ENCODE measurements at places on chromosomes 3 and 15.

DNA sequence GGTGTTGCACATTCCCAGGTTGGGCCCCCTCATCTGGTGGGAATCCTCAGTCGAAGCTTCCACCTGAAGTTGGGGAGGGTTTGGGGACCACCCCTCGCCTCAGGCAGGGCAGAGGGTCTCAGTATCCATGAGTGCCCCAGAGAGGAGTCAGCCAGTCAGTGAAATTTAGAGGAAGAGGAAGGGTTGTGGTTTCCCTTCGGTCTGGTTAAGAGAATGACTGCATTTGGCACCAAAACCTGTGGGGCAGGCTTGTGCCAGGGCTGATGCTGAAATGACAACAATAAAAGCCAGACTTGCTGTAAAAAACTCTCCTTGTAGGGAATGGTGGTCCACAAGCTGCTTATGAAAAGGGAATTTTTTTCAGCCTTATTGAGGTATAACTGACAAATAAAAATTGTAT is 22.6 kb downstream of the LMCD1 start:
- DNase-seq: no peak

DNA sequence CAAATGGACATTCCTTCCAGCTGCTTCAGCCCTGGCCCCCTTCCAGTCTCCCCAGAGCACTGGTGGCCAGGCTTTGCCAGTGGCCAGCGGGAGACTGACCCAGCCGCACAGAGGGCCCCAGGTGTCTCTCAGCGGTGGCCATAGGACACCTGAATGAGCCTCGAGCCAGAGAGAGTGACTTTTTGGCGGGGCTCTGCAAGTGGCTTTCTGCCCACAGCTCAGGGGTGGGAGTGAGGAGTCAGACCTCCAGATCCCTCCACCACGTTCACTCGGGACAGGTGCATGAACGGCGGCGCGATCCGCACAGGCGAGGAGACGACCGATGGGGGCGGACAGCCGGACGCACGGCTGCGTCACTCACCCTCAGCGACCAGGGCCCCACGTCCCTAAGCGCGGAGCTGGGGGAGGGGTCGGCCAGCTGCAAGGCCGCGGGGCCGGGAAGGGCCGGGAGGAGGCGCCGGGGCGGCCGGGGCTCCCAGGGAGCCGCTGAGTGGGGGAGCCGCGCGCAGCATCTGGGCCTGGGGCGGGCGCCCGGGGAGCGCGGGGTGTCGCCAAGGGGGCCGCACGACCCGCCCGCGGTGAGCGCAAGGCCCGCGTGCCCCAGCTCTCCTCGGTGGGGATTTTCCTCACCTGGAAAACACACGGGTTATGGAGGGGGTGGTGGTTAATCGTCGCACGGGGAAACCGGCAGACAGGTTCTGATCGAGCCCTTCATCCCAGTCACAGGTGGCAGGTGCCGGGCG is 57.1 kb downstream of the BDH1 start:
- DNase-seq: no peak

DNA sequence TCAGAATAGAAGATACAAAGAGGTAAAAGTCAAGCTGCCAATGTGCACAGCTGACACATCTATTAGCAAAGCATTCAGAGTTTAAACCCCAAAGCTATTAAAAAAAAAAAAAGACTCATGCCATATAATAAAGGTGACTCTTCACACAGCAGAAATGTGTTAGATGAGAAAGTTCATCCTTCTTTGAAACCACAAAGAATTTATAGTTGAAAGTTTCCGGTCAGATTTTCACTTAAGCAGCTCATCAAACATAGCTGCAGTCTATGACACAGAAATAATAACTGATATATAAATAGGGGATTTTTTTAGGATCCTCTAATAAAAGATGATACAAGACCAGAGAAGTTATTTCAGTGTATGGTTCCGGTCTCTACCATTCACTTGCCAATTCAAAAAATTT is 76.6 kb downstream of the WWTR1 start:
- no peak for DNase-seq

DNA sequence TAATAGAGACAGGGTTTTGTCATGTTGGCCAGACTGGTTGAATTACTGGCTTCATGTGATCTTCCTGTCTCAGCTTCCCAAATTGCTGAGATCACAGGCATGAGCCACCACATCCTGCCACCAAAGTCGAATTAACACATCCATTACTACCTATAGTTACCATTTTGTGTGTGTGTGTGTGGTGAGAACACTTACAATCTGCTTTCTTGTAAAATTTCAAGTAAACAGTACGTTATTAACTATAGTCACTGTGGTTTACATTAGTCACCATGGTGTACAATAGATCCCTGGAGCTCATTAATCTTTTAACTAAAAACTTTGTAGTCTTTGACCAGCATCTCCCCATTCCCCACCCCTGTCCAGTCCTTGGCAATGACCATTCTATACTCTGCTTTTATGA is 270.0 kb downstream of the NAALADL2 start:
- no peak for DNase-seq

GRCh38 chr3:161568671-161569070 is 72.1 kb downstream of the OTOL1 start:
- no peak for DNase-seq

DNA sequence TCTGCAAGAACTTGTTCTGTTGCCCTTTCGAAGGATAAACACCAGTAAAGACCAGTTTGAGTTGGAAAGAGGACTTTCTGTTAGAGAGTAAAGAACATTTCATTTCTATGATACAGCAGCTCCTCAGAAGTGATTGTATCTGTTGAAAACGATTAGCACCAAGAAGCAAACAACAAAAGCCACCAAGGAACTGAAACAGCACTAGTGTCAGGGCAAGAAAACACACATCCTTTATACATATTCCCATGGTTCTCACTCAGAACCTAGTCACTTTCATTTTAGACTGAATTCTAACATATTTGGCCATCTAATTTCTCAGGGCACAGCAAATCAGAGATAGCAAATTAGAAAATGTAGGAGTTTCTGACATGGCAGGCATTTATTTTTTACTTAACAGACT is 116.1 kb downstream of the ATP1B3 start:
- DNase-seq: no peak

DNA sequence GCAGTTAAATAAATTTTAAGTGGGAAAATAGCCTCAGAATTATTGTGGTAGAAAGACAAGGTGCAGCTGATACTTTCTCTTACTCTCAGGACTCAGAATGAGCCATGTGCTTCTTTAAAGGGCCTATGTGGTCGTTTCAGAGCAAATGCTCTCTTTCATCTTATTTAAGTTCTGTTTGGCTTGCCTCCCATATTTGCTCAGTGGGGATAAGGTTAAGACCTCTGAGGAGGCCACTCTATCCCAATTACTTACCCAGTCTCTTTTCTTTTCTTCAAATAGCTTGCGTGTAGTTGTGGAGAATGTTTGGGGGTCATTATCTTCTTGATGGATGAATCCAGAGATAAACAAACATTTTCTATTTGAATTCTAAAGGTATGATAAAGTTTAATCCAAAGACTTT is 221.9 kb downstream of the RBMS3 start:
- DNase-seq: no peak

- no peak for DNase-seq
These were observed 120.2 kb upstream of the IGF1R start for GRCh38 chr15:98528046-98528725.

DNA sequence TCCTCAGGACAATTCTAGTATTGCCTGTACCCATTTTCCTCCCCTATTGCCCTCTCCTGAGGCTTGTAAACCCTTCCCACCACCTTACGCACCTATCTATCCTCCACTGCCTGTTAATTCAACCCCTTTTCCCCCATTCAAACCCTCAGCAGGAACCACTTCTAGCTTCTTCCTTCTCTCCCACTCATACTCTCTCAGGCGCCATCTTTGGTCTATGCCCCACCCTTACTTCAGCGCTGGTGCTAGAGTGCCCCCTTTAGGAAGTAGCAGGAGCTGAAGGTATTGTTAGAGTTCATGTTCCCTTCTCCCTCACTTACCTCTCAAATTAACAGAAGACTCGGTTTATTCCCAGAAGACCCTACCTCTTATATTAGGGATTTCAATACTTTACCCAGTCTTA is 121.8 kb upstream of the NLGN1 start:
- DNase-seq: no peak
